ENCODE measurements at places on chromosomes 4 and X.

- no peak for DNase-seq
These were observed 2.7 kb downstream of the CRMP1 start for GRCh38 chr4:5890063-5890727.

DNA sequence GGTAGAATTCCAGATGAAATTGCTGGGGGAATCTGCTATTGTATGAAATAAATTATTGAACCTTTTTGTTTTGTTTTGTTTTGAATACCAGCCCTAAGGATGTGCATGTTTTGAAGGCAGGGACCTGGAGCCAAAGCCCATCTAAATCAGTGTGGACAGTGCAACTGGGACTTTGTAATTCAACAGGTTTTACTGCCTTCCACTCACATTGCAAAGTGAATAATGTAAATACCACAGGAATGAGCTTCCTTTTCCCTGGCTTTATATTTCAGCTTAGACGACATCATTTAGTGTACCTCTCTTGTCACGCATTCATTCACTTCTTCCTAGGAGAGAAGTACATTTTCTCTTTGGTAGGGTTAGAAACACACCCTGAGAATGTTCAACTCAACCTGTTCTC is 795.0 kb downstream of the CENPC start:
- no peak for DNase-seq

DNA sequence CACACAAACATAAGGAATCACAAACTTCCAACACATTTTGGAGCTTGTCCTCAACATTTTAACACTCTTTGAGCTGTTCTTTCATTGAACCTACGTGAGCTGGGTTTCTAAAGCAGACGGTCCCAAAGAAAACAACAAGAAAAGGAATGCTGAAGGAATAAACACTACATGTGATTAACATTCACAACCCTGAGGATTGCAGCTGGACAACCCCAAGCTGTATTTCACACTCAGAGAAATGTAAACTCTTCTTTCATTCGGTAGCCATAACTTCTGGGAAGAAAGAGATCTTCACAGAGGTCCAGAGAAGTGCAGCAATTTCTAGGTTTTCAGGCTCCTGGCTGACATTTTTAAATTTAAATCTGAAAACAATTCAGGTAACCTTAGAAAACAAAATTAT is 130.2 kb downstream of the CFAP299 start:
- no peak for DNase-seq

DNA sequence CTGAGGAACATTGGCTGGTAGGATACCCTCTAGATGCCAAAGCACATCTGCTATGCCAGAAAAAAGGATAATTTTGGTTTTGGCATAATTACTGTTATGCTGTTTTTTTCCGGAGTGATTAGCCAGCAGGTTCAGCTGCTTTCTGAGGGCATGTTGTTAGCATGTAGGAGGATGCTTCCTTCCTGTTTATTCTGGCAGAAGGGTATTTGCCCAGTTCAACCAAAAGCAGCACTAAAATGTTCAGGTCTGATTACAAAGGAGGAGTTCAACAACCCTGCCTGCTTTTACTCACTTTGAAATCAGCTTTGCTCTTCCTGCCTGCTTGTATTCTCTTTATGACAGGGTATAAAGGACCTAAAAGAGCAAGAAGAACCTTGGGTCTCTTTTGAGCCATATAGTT is 21.9 kb downstream of the ERCC6L start:
- no peak for DNase-seq

DNA sequence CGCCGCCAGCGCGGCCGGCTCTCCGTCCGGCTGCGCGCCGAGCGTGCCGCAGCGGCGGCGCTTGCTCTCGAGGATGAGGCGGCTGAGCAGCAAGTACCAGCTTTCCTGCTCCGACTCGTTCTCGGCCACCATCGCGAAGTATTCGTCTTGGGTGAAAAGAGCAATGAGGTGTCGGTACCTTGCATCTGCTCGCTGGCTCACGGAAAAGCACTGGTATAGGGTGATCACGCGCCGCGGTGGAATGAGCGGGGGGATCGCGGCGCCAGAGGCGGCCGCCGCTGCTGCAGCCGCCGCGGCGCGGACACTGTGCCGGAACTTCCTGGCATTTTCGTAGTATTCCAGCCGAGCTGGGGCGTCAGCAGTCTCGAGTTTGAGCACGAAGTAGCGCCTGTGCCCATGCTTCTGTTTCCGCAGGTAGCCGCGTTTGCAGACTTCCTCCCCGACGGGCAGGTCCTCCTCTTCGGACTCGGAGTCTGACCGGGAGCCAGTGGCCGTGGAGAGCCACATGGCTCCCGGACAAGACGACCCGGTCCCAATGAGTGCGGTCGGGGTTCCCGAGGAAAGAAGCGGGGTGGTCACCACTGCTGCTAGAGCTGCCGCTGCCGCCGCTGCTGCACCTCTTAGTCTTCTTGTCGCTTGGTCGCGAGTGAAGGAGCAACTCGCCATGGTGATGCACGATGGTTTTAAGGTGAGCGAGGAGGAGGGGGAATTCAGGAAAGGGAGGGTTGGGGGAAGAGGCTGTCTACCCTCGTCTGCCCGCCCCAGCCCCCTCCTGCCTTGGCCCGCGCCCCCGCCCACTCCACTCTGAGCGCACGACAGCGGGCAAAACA is 469 bp downstream of the IRS4 start:
- no peak for DNase-seq

DNA sequence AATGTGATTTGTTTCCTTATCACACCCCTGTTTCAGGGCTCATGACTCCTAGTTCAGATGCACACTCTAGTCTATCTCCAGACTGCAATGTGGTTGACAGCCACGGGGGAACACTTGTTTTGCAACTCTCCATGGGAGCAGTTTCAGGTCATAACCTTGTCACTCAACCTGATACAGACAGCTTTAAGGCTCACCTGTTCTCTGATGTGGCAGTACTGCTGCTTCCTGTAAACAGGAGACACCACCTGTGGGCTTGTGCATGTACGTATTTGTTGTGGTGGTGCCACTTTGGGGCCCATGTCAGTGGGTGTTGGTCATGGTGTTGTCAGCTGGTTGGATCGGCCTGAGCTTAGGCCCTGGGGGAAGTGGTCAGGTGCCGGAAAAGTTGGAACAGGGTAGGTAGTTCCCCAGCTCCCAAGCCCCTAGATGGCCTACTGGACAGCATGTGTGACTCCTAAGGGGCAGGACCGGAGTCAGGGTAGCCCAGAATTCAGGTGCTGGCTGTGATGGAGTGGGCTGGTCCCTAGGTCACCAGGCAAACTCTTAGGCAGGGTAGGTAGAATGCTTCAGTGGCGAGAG is 46.2 kb downstream of the FAM9B start:
- no peak for DNase-seq

DNA sequence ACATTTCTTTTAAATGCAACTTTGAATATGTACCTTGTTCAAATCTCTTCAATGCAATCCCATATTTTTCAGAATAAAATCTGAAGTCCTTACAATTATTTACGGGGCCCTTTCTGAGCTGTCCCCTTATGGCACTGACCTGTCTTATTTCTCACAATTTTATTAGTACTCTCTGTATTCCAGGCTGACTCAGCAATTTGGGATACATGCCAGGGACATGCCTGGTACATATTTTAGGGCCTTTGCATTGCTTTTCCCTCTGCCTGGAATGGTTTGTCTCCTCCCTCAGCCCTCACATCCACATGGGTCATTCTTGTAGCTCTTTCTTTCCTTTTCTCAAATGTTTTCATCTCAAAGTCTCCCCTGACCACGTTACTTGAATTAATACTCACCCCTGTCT is 172.2 kb upstream of the TECRL start:
- no peak for DNase-seq

DNA sequence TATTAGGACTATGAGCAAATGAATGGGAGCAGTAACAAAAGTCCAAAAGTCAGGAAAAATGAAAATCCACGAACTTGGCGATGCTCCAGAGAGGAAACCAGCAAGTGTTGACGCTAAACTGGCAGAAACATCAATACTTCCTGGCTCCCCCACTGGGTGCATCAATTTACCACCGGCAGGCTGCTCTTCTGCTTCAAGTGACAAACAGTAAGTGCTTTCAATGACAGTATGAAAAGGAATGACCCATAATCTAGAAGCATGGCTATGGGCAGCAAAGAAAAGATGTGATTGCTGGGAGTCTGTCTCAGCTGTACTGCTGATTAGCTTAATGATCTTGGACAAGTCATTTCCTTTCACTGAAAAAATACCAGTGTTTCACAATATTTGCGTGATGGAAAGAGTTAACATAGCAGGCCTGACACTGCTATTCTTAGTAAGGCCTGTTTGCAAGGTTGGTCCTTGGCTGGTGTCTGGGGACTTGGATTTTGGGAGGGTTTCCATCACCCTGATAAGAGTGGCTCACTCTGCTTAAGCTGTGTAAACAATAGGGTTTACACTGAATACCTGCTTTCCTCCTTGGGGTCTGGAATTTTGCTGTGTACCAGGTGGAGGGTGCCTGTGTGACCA is 8.7 kb downstream of the ATP11C start:
- DNase-seq: no peak

GRCh38 chrX:54921427-54922021 is 900 bp downstream of the TRO start:
- no peak for DNase-seq

- no peak for DNase-seq
These were observed 10.4 kb downstream of the CASK start for GRCh38 chrX:41912923-41913322.

- DNase-seq: no peak
These were observed 679.9 kb upstream of the MAGEB2 start for GRCh38 chrX:29535212-29536162.

- DNase-seq: no peak
These were observed 877 bp downstream of the GPRASP1 start for GRCh38 chrX:102652031-102652688.

DNA sequence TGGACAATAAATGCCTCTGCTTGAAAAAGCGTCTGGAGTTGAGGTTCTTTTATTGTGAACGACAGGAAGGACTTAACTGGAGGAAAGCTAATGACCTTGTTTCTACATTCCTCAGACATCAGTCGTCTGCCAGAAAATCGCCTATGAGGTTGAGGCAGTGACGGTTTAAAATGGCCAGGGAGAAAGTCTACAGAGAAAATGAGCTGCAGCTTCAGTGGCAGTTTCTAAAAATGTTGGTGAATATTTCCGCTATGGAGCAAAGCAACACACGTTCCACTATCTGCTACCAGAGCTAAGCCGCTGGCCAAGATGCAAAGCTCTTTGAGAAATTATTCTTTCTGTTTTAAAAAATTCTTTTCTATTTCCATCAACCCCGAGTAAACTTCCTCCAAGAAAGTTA is 116.9 kb upstream of the GALNT7 start:
- no peak for DNase-seq

GRCh38 chrX:56281789-56282188 is 49.6 kb downstream of the KLF8 start:
- DNase-seq: peak; percentile 0

DNA sequence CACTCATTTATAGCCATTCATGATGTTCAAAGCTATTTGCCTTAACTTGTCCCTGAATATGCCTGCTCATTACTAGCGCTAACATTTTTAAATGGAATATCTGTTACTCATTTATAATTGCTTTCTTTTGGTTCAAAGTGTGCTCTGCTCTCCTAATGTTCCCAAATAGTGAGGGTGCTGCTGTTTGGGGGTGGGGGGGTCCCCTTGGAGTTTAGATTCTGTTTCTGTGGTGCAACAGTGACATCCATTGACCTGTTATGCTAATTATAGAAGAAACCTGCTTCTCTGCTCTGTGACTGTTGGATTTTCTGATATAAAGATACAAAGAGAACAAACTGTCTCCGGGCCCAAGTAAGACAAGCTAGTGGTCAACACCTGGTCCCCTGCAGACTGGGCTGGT is 222.4 kb downstream of the SHROOM3 start:
- no peak for DNase-seq

GRCh38 chr4:152024881-152025280 is 264.1 kb upstream of the GATB start:
- no peak for DNase-seq

Measured in AML-193 (cell line).